Stimulated activated CD8-positive, alpha-beta memory T cell treated with anti-CD3 and anti-CD28 coated beads, Interleukin-2, amount 100 ng/mL, for 1 hour (primary cell): ENCODE measurements at places on chromosomes 13 and 19.

DNA sequence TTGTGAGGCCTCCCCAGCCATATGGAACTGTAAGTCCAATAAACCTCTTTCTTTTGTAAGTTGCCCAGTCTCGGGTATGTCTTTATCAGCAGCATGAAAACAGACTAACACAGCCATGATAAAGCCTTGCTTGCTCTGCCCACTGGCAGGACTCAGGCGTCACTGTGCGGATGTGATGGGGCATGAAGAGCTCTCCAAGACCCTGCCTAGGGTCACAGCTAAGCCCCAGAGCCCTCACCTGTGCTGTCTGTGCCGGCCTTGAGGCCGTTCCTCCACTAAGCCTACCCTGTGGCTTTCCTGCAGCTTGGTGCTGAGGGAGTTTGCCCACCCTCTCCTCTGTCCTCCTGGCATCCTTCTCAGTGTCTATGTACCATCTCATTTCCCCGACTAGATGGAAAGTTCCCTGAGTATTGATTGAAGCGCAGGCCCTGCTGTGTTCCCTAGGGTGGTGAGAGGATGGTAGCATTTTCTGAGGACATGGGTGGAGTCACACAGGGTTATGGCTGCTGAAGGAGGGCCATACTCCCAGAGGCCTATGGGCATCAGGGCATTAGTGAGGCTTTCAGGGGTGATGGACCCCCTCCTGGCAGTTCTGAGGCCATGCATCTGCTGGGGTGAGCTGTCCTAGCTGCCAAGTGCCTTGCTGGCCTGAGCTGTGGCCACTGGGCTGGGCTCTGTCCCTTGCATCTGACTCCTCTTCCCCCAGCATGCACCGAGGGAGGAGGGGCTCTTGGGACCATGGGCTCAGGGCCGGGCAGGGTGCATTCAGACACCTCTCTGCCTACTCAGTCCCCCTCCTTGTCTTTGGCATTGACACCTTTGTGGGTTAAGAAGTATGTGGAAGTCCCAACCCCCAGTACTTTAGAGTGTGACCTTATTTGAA, 75.3 kb downstream of the TEX29 start:
- DNase-seq, result no peak

DNA sequence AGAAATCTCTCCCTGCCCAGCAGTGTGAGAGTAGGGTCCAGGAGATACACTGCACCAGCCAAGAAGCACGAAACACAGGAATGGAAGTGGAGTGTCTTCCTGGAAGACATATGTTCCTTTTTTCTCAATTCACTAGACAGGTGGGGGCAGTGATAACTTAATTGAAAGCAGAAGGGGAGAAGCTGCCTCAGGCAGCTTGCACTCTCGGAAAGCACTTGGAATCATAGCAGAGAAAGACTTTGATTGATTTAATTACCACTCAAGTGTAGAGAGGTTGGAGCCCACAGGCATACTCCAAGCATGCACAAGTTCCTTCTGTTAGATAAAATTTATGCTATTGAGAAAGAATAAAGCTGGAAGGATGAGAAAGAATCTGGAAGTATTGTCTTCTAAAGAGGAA, 249.4 kb downstream of the SLITRK6 start:
- no peak for DNase-seq

DNA sequence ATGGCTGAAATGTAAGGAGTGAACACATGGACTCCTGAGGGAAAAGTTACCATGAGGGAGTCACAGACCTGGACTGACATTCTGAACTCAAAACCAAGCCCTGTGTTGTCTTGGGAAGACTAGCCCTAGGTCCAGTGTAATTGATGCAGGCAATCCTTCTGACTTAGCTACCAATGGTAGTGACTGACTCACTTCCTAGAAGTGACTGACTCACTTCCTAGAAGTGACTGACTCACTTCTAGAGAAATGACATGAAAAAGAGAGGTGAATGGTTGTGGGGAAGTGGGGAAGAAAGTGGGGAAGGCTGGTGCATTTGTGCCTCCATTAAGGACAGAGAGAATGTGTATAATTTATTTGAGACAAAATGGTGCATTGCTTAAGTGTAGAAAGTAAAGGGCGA, 49.9 kb downstream of the EDNRB start:
- no peak for DNase-seq

- no peak for DNase-seq
Measured at GRCh38 chr13:45021250-45021649, 31.9 kb downstream of the GPALPP1 start.

DNA sequence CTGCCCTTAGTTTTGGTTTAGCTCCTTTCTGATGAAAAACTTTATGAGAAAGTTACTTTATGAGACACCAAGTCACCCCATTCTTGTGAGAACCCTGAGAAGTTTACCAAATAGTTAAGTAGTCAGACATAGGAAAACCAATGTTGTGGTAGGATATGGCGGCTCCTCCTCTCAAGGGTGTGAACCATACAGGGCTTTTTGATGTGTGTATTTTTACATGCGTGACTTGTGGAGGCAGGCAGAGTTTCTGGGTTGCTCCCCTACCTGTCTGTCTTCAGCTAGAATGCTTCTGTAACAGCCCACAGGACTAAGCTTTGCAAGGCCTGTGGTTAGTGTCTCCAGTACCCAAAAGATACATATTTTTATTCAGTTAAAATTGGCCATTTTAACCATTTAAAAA, 18.3 kb downstream of the UBAC2 start:
- no peak for DNase-seq

DNA sequence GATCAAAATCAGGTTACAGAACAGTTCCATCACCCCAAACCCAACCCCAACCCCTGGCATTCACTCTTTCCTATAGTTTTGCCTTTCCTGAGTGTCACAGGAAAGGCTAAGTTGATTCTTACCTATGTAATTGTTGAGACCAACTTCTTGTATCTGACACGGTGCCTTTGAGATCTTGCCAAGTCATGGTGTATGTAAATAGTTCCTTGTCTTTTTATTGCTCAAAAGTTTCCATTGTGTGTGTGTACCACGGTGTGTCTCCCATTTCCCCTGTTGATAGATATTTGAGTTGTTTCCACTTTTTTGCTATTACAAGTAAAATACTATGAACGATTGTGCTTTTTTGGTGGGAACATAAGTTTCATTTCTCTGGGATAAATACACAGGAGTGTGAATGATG, 3.3 kb upstream of the IGFL2 start:
- no peak for DNase-seq

DNA sequence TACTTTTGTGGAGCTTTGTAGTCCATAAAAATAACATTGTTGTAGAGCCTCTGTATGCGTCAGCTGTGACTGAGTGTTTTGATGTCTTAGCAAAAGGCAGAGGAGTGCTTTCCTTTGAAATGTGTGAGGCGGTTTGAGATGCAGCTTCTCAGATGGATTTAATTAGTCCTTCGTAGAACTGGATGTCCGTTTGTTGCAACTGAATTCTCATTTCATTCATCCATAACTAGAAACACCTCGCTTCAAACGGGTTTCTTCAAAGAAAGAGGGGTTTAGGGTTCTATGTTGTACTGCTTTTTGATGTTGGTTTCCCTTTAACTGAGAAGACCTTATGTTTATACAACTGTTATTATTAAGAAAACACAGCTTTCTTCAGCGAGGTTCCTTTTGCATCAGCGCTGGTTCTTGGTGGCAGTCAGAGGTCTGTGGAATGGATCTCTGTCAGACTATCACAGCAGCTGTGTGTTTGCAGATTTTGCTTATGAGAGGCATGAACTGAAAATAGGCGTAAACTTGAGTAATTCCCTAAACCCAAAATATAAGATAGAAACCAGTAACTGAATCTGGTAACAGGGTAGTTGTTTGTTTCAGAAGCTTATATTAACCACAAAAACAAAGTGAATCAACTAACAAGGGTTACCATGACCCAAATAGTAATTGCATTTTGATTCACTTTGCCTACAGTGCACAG, 194.4 kb downstream of the GGACT start:
- DNase-seq, result no peak

DNA sequence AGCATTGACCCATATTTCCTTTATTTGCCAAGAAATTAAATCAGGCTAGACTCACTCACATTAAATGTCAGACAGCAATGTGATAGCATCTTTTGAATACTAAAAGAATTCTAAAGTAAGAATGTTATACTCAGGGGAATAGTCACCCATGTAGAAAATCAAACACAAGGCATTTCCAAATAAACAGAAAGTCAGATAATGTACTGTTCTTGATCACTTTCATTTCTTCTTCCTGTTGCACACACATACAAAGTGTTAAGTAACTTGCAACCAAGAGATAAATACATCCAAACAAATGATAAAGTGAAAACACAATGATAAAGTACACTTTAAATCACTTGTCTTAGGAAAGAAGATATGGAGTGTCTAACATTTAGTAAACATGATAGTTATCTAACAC, 1366.6 kb upstream of the MIR17HG start:
- DNase-seq, result no peak

- DNase-seq, result no peak
Measured at GRCh38 chr19:36256853-36257519, 42.1 kb downstream of the ZNF146 start.

DNA sequence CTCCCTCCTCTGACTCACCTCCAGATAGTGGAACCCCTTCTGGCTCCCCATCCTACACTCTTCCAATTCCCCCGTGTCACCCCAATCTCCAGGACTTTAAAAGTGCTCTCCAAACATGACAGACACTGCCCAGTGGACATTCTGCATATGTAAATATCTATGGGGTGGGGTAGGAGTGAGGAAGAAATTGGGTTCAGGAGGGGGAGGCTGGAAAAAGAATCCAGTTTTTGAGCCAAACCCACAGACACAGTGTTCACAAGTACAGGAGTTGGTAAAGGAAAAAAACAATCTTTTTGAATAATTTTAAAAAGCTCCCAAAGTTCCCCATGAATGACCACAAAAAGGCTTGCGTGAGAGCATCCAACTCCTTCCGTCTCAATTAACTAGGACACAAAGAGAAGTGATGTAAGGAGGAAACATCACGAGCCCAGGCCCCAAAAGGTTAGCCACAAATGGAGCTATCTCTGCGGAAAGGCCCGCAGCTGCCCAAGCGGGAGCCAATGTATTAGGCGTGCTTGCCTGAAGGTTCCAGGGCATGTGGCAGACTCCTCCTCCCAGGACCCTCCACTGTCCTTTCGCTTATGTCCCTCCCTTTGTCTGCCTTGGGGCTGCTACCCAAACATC, 18.0 kb downstream of the ZC3H4 start:
- no peak for DNase-seq

GRCh38 chr19:18735324-18735723, 51.8 kb downstream of the CRTC1 start:
- DNase-seq, result no peak

DNA sequence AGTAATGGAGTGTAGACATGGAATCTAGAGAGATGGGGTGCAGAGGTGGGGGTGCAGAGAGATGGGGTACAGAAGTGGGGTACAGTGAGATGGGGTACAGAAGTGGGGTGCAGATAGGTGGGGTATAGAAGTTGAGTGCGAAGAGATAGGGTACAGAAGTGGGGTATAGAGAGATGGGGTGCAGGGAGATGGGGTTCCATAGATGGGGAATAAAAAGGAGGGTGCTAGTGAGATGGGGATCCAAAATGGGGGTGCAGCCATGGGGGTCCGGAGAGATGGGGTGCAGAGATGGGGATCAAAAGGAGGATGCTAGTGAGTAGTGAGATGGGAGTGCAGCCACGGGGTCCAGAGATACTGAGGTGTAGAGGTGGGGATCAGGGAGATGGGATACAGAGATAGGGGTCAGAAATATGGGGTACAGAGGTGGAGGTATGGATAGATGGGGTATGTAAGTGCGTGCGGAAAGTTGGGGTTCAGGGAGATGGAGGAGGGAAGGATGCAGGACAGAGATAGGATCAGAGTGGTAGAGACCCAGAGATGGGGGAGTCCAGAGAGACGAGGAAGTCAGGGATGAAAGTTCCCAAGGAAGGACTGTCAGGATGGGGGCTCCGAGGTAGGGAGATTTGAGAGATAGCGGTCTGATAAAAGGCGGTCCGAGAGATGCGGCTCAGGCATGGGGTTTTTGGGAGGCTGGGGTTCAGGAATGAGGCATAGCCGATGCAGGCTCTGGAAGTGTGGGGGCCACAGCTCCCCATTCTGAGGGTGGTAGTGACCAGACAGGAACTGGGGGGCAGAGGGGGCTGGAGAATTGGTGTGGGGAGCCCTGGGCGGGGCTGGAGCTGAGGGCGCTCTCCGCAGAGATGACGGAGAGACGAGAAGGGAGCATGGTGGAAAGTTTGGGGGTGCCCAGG, 3.4 kb downstream of the PALM3 start:
- no peak for DNase-seq

- DNase-seq, result no peak
Measured at GRCh38 chr13:43816401-43816889, 29.7 kb upstream of the ENOX1 start.

DNA sequence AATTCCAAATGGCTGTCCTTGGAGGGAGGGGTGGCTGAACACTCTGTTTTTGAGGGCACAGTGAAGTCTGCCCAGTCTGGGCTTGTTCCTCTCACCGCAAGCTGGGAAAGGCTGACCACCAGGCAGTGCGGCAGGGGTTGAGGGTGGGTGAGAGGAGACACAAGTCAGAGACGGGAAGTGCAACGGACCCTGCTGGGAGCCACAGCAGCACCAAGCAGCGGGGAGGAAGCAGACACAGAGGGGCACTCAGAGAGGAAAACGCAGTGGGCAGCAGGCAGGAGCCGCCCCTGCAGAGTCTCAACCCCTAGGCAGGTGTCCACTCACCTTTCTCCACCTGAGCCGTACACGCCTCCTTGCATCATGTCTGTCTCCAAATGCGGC, 15.6 kb downstream of the AKAP8L start:
- no peak for DNase-seq

DNA sequence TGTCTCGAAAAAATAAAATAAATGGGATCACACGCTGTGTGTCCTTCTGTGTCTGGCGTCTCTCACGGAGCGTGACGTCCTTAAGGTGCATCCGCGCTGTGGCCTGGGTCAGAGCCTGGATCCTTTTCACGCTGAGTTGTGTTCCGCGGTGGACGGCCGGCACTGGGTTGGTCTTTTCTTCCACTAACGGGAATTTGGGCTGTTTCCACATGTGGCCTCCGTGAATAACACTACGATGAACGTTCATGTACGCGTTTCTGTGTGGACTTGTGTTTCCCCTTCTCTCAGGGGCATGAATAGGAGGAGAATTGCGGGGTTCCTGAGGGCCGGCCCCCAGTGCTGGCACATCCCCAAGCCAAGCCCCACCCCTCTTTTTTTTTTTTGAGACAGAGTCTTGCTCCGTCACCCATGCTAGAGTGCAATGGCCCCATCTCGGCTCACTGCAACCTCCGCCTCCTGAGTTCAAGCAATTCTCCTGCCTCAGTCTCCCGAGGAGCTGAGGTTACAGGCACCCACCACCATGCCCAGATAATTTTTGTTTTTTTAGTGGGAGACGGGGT, 6.2 kb upstream of the PTBP1 start:
- no peak for DNase-seq
